HAP-1 (cell line): ENCODE measurements at places on chromosomes 7 and 10.

DNA sequence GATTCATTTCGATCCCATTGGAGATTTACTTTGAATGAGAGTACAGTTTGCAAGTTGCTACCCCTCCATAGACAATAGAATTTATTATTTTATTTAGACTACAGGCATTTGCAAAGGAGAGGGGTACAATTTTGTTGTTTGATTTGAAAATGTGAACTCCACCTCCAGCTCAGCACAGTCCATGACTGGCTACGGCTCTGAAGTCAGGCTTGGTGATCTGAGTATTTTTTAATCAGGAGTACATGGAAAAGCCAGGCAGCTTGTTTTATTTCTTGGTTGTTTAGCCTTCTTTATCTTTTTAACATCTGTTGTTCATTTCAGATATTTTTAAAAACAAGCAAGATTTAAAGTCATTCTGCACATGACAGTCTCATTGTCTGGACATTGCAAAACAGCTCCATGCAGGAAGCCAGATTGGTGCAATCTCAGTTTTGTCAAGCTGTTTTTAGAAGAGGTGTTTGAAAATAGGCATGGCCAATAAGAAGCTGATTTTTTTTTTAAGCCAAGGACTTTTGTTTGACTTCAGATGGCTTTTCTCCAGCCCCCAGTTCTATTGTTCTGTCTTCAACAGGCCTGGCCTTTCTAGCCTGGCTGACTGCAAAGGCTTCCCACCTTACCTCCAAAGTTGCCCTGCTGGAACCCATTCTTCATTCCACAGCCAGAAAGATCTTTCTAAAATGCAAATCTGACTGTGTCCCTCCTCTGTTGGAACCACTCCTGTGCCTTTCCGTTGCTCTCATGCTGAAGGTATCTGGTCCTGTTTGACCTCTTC, 12.2 kb downstream of the PLXDC2 start:
- DNase-seq, result no peak

DNA sequence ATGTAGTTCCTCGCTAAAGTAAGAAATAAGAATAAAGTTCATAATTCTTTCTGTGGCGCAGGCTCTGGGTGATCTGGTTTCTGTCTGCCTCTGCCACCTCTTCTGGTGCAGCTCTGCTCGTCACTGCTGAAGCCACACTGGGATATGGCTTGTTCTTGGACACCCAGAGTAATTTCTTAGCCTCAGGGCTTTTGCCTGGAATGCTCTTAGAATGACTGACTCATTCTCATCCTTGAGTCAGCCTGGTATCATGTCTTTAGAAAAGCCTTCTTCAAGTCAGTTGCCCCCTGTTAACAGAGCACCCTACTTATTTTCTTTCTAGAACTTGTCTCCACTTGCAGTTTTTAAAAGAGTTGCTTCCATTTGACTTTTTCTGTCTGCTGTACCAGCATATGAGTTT, 2.0 kb downstream of the ZSCAN25 start:
- DNase-seq, result no peak

GRCh38 chr10:127968659-127969058, 61.8 kb downstream of the PTPRE start:
- no peak for DNase-seq

GRCh38 chr7:2471396-2471795, 4.8 kb downstream of the GRIFIN start:
- DNase-seq, result no peak

DNA sequence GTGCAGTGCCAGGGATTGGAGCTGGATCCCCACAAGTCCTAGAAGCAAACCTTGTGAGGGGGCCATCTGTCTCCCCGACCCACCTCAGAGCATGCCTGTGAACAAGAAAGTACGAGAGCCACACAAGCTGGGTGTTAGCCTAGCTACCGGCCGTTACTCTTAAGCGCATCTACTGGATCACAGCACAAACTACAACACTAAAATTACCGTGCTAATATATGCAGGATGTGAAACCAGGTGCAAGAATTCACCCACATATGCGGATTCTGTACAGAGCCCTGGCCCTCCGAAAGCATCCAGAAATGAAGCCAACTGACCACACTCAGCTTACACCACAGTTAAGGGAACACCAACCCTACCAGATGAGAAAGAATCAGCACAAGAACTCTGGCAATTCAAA, 16.0 kb upstream of the PRSS1 start:
- DNase-seq, result no peak

GRCh38 chr7:96067321-96067720, 254.6 kb downstream of the SLC25A13 start:
- no peak for DNase-seq

- no peak for DNase-seq
Measured at GRCh38 chr10:60508831-60509230, 119.2 kb upstream of the ANK3 start.

GRCh38 chr10:68816796-68817412, 10.4 kb upstream of the STOX1 start:
- no peak for DNase-seq

DNA sequence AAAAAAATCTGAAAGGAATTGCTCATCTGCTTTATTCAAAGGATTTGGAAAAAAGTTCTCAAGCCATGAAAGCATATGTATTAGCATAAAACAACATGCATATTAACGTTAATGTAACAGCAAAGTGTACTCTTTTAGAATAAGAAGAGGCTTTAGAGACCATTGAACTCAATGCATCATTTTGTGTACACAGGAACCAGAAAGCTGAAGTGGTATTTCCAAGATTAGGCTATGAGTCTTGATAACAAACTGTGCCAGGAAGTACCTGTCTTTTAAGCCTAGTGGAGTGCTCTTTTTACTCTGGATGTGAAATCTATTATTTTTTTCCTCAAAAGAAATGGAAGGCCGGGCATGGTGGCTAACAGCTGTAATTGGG, 164.2 kb downstream of the THSD7A start:
- DNase-seq, result no peak

- DNase-seq, result peak; percentile 64
Measured at GRCh38 chr7:774161-775109, 47.4 kb upstream of the PRKAR1B start.

DNA sequence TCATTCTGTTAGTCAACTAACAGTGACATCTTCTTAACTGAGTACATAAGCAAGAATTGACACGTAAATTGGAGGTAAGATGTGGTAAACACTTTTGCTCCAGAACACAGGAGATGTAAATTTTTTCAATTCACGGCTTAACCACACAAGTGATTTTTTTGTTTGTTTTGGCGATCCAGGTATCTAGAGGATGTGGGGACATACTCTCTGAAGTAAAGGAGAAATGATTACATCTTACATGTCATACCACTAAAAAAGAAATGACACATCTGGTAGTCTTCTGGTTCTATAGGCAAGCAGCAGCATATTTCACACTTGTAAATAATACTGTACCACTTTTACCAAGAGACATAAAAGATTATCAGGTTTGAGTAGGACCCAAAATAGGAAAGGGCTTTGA, 200.3 kb upstream of the ZWINT start:
- no peak for DNase-seq

GRCh38 chr7:362402-363096, 72.6 kb downstream of the FOXL3 start:
- DNase-seq, result no peak

GRCh38 chr10:60343254-60343653, 46.4 kb downstream of the ANK3 start:
- no peak for DNase-seq

DNA sequence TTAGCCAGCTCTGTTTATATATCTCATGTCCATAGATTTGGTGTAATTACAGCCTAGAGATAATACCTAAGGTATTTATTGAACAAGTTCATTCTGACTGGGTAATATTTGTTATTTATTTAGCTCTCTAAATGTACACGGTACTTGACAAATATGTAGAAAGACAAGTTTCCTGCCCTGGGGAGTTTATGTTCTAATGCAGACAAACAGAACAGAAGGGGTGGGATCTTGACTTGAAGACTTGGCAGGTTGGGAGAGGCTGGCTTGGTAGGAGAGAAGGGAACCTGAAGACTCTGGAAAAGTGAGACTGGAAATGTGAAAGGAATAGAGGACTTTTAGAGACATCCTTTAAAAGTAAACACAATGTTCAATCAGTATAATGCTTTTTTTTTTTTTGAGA, 97.7 kb upstream of the CDK6 start:
- DNase-seq, result no peak

- no peak for DNase-seq
Measured at GRCh38 chr10:3100093-3100792, 32.9 kb downstream of the PFKP start.

GRCh38 chr7:102305414-102306268, 19.0 kb downstream of the SH2B2 start:
- no peak for DNase-seq

GRCh38 chr10:101839416-101840063, 4.1 kb downstream of the KCNIP2 start:
- DNase-seq, result no peak

DNA sequence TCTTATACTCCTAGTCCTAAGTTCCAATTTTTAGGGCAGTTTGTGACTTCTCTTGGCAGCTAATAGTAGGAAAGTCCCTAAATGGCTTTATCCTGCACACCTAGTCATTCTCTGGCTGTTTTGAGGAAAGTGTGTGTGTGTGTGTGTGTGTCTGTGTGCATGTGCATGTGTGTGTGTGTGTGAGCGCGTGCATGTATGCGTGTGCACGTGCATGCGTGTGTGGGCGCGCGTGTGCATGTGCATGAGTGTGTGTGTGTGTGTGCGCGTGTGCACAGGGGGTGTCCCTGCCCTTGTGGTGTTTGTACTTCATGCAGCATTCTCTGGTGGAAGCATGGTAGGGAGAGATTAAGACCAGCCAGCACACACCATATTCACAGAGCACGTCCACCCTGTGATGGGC, 18.2 kb downstream of the MACROH2A2 start:
- DNase-seq, result no peak

GRCh38 chr7:45638916-45639315, 64.7 kb downstream of the ADCY1 start:
- DNase-seq, result no peak

DNA sequence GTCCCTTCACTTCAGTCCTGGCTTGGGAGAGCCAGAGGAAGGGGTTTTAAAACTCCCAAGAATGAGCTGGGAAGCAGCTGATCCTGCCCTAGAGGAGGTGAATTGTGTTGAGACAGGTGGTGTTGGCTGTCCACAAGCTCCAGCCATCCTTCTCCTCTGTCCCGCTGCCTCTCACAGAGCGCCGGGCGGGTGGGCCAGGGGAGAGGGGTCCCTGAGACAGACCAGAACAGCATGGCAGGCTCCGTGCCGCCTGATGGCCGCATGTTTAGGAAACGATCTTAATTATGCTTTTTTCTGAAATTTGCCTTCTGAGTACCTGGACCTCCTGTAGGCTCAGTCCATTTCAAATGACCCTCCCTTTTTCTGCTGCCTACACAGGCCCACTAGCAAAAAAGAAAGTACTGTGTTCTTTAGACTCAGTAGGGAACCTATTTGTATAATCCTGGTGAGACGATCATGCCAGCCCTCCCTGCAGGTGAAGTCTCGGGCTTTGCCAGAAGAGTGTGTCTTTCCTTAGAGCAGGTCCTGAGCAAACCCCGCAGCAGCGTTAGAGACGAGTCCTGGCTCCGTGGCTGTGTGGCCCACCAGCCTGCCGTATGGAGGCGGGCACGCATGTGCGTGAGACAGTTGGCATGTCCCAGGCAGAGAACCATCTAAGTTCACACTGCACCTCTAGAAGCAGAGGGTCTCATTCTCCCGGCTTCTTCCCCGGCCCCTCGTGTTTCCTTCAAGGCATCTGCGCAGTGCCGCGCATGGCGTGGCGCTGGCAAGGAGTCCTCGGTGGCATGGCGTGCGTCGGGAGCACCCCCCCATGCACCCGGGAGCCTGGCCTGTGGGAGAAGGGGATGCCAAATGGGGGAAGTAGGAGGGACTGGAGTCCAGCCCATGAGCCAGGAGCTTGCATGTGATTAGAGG, 26.3 kb upstream of the PWWP2B start:
- DNase-seq, result no peak

GRCh38 chr10:13716081-13717071, 129.6 kb downstream of the PRPF18 start:
- DNase-seq, result no peak

GRCh38 chr7:114622221-114622620, 207.6 kb downstream of the FOXP2 start:
- DNase-seq, result peak; percentile 77

DNA sequence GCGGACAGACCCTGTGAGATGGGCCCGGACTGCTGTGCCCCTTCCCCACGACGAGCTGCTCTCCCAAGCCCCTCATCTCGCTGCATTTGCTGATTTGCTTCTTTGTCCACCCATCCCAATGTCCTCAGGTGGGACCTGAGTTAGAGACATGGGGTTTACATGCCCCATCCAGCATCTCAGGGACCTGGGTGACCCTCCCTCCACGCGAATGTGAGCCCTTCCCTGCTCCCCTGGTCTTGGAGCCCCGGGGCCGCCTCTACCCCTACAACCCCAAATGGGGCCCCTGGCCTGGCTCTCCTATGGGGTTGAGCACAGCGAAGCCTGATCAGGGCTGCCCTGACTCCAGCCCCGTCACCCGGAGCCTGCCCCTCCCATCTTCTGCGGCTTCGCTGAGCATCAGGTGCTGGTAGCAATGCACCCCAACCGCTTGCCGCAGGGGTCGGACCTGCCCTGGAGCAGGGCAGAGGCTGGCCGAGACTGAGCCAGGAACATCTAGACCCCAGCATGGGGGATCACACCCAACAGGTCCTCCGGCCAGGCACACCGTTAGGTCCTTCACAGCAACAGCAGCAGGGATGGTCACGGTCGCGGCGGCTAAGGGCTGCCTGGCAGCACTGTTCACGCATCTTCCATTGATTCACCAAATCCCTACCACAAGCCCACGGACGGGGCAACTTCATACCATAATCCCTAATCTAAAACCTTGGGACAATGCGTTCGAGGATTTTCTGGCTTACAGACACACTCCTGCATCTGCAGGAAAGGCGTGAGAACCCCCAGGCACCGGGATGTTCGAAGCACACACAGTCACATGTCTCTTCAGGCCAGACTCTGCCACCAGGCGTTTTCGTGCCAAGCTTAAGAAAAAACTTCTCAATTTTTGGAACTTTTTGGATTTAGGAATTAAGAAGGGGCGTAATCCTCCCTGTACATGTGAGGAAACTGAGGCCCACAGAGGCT, 15.5 kb downstream of the WDR86 start:
- DNase-seq, result no peak

DNA sequence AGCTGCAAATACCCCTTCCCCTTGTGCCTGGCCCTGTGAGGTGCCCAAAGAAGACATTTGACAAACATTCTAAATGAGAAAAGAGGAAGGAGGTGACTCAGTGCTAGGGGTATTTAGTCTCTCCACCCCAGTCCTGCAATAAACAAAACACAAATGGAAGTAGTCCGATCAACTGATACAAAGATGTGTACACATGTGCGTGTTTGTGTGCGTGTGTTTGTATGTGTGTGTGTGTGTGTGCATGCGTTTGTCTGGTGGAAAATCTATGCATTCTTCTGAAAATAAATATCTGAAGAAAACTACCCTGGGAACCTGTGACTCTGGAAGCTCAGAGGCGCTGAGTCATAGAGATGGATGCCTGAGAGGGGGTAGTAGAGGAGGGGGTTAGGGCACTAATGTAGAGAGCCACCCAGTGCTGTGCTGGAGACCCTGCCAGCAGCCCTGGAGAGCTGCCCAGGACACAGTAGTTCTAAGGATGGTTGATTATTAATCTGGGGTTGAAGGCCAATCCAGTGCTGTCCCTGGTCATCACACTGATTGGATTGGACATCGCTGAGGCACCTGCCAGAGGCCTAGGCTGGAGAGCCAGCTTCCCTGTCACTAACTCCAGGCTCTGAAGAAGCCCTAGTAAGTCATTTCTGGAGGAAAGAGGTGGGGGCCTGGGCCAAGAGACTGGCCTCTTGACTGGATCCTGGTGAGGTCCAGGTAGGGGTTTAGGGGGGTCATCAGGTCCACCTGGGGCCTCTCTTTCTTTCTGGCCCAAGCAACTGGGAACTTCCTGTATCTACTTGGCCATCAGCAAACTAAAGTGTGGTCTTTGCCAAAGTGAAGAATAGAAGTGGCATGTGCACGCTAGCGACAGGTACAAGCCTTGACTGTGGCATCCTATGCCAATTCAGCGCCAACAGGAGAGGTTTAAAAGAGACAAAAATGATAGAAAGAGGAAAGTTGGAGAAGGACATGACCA, 18.5 kb downstream of the SFTPA1 start:
- no peak for DNase-seq
